Activated CD8-positive, alpha-beta memory T cell treated with anti-CD3 and anti-CD28 coated beads for 1 hour (primary cell): ENCODE measurements at places on chromosomes 4 and X.

- DNase-seq, result no peak
Measured at GRCh38 chr4:83677656-83678055, 141.7 kb downstream of the GPAT3 start.

DNA sequence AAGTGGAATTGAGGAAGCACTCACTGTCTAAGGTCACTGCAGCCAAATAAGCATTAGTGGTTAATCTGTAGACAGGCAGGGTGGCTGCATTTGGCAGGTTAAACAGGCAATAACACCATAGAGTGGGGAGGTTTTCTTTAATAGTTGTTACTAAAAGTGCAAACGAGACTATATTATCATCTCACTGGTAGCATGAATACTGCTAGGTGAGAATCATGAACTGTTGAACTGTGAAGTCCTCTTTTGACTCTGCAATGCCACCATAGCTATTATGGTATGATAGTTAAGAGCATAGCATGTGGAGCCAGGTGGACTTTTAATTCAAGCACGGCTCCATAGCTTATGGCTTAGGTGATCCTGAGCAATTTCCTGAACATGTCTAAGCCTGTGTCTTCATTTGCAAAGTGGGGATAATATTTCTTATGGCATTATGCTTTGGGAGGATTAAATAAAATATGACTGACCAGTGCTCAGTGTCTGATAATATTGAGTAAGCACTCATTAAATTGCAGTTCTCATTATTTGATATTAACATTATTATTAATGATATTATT, 235.6 kb upstream of the HHIP start:
- no peak for DNase-seq

- peak; percentile 29 for DNase-seq
Measured at GRCh38 chrX:153460826-153461225, 9.6 kb downstream of the HAUS7 start.

DNA sequence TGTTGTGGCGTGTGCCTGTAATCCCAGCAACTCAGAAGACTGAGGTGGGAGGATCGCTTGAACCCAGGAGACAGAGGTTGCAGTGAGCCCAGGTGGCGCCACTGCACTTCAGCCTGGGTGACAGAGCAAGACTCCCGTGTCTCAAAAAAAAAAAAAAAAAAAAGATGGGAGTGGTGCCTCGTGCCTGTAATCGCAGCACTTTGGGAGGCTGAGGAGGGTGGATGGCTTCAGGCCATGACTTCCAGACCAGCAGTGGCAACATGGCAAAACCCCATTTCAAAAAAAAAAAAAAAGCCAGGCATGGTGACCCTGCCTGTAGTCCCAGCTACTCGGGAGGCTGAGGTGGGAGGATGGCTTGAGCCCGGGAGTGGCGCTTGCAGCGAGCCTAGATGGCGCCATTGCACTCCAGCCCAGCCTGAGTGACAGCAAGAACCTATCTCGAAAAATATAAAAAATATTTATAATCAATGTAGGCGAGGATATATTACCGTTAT, 27.0 kb downstream of the EIF2S3 start:
- DNase-seq, result peak; percentile 8

DNA sequence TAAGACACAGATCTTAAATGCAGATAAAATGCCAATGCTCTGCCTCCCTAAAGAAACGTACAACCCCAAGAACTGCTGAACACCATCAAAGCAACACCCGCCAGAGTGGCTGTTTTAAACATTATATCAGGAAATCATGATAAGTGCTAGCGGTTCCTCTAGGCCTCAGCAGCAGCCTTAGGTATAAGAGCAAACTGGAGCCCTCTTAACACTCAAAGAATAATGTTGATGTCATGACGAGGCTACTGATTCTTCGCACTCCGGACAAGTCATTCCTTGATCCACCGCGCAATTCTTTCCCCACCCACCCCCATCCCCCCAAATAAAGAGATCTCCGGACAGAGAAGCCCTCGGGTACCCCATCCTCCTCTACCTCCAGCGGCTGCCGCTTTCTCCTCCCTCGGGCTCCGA, 507 bp downstream of the LIN54 start:
- no peak for DNase-seq

GRCh38 chr4:7083597-7084563, 16.0 kb upstream of the GRPEL1 start:
- DNase-seq, result no peak

DNA sequence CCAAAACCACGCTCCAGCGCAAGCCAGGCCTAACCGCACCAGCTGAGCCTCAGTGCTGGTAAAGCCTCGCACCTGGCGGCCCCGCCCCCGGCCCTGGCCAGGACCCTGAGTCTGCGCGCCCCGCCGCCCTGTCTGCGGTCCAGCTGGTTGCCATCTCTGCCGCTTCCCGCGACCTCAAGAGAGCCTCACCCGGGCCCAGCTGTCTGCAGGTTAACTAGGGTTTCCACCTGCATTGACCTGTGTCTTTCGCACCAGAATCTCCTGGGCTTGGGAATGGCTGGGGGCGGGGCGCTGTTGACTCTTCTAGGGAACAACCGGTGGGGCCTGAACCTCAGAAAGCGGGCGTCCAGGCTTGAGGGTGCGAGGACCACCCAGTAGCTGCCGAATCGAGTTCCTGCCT, 207.7 kb upstream of the PRPS2 start:
- no peak for DNase-seq

DNA sequence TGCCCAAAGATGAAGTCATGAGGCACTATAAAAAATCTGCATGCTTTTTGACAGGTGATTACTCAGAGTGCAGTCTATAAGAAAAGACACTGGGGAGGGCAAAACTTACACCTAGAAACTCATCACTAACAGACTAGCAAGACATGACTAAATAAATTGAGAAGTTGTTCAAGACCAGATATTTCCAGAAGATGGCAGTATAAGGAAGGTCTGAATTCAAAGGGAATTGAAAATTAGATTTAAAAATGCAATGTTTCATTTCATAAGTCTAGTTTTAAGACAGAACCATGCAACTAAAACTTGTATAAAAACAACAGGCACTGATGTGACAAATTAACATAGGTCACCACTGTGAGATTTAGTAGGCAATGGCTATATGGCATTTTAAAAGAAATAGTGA, 232.5 kb upstream of the POF1B start:
- DNase-seq, result no peak

GRCh38 chrX:37825215-37825842, 22.0 kb downstream of the DYNLT3 start:
- no peak for DNase-seq

DNA sequence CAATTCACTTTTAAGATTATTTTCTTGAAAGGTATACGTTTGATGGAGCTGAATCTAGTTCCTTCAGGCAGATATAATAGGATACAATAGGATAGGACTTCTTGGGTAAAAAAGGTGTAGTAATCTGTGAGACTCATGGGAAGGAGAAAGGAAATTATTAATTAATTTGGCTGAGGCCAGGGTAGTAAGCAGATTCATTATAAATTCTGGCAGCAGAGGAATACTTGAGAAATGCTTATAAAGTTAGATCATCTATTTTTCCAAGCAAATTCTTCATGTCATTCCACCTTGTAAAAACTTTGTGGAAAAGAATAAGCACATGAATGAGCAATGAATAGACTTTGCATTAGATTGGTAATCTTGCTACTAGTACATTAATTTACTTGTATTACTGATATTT, 46.9 kb downstream of the GYPE start:
- DNase-seq, result no peak

- no peak for DNase-seq
Measured at GRCh38 chr4:171594293-171594692, 218.9 kb upstream of the GALNTL6 start.

DNA sequence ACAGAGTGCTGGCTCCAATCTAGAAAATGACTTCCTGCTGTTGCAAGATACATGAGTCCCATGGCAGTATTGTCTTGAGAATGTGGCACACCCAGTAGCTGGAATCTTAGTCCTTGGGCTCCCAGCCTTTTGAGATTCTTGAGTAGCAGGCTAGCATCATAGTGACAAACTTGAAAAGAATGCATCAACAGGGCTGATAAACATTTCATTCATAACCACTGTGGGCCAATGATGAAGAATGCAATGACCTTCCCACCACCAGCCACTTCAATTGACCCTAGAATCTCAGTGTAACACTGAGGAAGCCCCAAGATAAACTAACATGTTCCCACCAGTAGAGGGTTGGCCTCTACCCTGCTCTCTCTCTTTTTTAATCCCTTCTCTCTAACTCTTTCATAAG, 329.3 kb downstream of the GBA3 start:
- DNase-seq, result no peak

DNA sequence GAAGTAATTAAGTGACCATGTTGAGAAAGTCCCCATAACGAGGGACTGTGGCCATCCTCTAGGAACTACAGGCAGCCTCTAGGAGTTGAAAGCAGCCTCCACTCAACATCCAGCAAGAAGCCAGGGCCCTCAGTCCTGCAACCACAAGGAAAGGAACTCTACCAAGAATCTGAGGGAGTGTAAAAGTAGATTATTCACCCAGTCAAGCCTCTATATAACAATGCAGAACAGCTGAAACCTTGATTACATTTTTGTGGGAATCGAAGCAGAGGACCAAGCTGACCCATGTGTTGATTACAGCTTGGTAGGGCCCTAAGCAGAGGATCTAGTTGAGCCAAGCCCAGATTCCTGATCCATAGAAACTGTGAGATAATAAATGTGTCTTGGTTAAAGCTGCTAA, 17.1 kb downstream of the RPS6KA6 start:
- no peak for DNase-seq

DNA sequence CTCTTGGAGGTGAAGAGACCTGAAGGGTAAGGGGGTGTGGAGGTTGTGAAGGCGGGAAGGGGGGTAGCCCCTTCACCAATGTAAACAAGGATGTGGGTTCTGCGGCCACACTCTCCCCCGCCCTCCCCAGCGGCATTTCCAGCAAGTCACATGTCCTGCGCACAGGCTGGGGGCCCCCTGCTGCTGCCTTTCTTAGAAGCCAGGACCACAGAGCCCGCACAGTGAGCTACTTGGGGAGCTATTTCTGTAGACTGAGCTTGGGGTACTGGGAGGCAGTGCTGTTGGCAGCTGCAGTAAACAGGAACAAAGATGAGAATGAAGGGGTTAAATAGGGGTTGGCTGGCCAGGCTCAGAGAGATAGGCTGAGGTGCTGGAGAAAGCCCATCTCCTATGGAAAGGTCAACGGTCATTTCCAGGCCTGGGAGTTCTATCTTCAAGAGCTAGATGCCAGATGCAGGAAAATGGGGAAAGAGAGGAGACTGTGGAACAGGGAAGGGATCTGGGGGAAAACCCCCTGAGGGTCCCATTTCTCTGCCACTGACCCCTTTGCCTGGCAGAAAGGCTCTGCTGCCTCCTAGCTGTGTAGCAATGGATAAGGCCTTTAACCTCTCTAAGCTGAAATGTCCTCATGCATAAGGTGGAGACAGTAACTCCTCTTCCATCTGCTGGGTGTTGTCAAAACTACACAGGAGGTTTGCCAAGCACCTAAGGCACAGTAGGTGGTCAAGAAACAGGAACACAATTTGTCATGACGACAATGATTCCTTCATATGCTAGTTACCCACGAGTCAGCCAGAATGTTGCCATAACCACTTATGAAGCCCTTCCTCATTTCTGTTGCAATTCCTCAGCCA, 18.5 kb upstream of the PIM2 start:
- peak; percentile 67 for DNase-seq

GRCh38 chr4:130043732-130044160, 947.8 kb downstream of the C4orf33 start:
- DNase-seq, result no peak

DNA sequence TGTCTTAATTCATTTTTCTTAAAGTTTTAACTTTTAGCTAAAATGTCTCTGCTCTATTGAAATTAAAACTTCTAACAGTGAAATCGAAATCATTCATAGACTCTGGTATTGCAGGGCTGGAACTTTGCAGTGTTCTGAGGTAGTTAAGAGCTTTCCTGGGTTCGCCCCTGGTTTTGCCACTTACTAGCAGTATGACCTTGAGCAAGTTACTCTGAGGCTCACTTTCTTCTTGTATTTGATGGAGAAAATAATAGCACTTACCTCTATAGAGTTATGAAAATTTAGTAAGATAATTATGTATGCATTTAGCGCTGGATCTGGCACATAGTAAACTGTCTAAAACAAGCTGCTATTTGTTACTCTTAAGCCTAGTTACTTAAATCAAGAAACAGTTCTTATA, 1.7 kb downstream of the SLAIN2 start:
- no peak for DNase-seq

- no peak for DNase-seq
Measured at GRCh38 chr4:57119054-57119651, 9.0 kb upstream of the IGFBP7 start.

GRCh38 chrX:70470850-70471289, 26.2 kb downstream of the DLG3 start:
- no peak for DNase-seq

GRCh38 chrX:20284992-20285391, 18.3 kb upstream of the RPS6KA3 start:
- no peak for DNase-seq

DNA sequence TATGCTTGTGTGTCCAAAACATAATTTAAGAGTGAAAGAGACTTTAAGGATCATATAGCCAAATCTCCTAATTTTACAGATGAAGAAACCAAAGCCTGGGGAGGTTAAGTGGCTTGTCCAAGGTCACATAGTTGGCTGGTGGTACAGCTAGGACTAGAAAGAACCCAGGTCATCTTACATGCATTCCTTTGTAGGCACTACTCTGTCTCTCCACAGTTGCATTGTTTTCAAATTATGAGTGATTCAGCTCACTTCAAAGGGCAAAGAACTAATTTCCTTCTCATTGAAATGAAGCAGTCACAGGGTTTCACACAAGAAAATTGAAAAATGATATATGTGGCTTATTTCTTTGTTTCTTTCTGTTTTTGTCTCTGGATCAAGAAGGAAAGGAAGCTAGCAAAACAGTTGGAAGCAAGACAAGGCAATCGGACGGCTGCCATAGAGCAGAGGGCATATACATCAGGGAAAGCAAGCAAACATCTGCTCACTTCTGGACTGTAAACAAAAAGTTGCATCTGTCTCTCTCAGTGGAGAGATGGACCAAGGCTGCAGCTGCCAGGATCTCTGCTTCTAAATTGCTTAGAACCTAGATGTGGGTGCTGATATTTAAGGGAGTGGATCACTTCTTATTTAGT, 107.5 kb upstream of the AMOT start:
- DNase-seq, result no peak

DNA sequence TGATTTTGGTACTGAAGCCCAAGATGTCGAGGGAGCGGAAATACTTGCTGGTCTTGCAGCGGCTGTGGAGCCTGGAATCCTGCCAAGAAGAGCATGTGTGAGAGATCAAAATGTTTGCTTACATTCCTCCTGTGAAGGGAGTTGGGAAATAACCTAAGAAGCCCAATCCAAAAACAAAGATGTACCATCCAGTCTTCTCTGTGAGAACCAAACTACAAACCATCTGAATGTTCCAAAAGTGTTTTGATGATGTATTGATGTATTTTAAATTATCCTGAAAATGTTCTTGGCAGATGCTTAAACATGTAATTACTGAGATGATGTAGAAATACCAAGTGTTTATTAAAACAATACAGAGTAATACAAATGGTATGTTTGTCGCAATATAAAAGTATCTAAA, 10.1 kb upstream of the ADH1A start:
- DNase-seq, result no peak

GRCh38 chr4:90317785-90318184, 190.6 kb downstream of the CCSER1 start:
- DNase-seq, result no peak
